ENCODE measurements at places on chromosomes 13 and 19.

- DNase-seq, result no peak
Observed at GRCh38 chr13:56039992-56040391, 1100.7 kb upstream of the PRR20A start.

DNA sequence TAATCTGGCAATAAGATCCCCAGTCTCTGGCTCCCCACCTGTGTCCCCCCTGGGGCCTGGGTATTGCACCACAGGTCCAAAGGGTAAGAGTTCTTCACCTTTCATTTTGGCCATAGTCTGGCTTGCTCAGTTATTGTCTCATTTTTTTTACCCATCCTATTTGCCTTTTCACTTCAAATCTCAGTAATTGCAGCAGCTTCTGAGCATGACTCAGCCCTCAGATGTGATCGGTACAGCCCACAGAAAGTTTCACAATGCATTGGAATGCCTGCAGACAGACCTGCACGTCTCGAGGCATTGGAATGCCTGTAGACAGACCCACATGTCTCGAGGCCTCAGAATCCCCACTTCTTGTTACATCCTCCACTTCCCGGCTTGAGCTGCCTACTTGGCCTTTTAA, 173.6 kb downstream of the NUFIP1 start:
- peak; percentile 10 for DNase-seq

GRCh38 chr19:39351537-39352064, 9.4 kb downstream of the SAMD4B start:
- peak; percentile 61 for DNase-seq

DNA sequence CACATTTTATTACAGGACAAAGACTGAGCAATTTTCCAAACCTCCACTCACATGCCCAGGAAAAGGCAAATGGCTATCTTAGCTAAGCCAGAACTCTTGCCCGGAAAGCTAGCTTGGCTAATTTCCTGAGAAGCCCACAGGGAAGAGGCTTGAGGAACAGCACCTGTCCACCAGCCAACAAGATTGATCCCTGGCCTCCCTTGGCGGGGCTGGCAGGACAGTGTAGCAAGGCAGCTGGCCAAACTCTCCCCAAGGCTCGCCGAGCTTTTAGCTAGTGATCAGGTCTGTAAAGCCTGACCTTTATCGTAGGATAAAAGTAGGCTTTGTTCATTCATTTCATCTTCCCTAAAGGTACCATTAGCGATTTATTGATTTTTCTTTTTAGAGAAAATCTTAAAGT, 101.4 kb downstream of the UQCRFS1 start:
- no peak for DNase-seq

DNA sequence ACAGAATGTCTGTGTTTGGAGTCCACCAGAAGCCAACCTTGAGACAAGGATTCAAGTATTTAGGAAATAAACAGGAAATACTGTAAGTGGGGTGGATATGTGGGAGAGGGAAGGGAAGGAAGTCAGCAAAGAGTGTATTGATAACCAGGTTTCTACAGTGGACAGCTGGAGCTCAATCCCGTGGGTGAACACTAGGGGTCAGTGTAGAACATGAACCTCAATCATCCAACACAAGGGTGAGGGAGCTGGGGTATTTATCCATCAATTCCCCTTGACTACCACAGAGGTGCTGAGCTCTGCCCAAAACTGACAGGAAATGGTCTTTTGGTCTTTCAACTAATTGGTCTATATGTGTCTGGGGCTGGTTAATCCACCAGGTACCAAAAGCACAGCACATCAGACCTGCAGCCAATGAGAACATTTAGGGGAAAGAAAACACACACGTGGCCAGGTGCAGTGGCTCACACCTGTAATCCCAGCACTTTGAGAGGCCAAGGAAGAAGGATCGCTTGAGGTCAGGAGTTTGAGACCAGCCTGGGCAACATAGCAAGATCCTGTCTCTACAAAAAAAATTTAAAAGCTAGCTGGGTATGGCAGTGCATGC, 5.6 kb upstream of the SYDE1 start:
- DNase-seq, result peak; percentile 29

- DNase-seq, result no peak
Observed at GRCh38 chr19:4967738-4968461, 1.0 kb upstream of the KDM4B start.

Data from activated T-helper 1 cell treated with anti-CD3 and anti-CD28 coated beads, Interleukin-12 subunit alpha, Interleukin-12 subunit beta, Interleukin-2, Interleukin-4 antibody, amounts not matched to agents 30 ng/mL and 10 ng/mL and 1 ng/mL, durations not matched to agents 14 hours and 24 hours and 36 hours (primary cell).